ENCODE measurements at places on chromosomes 11 and 22.

DNA sequence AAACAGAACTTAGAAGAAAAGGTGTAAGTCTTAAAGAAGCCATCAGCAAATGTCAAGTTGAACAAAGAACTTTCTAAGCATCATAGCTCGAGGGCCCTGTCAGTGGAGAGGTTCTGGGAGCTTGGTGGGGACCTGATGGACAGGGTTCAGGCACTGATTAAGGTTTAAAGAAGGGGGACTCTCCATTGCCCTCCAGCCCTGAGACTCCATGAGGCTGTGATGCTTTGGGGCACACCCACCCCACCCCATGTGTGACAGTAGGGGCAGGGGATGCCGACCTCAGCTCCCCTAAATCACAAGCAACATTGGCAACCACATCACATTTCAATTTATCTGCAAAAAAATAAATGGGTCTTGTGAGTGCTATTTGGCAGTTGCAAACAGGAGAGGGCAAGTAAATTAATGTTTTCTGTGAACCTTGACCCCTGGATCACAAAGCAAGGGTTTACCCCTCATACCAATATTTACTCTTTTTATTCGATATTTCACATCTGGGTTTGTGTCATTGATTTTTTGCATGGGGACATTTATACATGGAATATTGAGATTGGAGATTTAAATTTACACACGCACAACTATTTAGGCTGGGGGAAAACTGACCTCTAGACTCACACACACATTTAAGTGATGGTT lies 37.1 kb upstream of the ANO1 start:
- DNase-seq: no peak

GRCh38 chr22:44548981-44549380 lies 50.9 kb upstream of the RTL6 start:
- no peak for DNase-seq

GRCh38 chr22:23849009-23850006 lies 8.4 kb upstream of the SLC2A11 start:
- peak; percentile 68 for DNase-seq

GRCh38 chr22:24107661-24108060 lies 73.6 kb upstream of the SUSD2 start:
- no peak for DNase-seq

DNA sequence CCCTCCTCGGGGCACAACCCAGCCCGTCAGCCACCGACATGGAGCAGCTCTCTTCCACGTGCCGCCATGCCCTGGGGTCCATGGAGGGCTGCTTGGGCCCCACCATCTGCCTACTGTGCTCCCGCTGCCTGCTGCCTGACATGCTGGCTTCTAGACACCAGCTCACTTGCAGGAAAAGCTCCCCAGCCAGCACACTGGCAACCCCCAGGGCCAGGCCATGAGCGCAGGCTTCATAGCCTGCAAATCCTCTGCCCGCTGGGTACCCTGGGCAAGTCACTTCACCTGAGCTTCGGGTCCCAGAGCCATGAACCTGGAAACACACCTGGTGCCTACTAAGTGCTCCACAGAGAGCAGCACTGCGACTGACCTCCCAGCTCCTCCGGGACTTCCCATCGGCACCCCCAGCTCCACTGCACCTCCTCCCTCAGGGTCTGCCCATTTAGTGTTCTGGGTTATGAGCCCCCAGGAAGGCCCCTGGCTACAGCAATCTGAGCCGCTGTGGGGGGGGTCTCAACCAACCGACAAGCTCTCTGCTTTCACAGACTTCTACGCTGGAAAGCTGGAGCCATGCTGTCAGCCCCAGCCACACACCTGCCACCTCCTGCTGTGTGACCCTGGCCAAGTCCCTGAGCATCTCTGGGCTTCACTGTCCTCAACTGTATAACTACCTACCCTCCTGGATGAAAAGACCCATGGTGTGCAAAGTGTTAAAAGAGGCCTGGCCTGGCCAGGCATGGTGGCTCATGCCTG lies 139.2 kb downstream of the CRYBB2 start:
- no peak for DNase-seq

DNA sequence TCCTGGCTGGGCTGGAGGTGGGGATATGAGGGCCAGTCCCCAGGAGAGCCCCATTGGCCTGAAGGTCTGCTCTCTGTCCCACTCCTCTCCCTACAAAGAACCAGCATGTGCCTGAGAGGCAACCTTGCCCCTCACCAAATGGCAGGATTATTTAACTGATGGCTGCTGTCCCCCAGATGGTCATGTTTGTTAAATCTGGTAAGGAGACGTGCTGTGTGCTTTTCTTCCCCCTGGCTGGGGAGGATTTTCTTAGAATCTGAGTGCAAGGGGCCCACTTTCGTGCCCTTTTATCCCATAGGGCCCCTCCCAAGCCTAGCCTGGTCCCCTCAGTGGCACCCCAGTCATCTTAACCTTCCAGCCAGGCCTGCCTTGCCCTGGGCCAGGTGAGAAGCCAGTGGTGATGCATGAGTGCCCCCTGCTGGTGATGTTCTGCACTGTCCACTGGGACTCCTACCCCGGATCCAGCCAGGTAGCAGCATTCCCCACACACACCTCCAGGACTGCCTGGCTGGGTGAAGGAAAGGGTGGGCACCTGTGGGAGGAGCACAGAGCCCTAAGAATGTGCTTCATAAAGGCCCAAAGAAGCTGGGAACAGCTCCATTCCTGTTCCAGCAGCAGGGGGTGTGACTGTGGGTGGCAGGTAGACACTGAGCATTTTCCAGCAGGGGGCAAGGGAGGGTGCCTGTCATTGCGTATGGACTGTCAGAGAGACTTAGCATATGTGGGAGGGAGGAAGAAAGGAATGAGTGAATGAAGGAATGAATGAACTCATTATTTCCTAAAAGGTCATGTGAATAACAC lies 28.9 kb downstream of the MFNG start:
- DNase-seq: peak; percentile 56

GRCh38 chr11:70433526-70433925 lies 35.2 kb downstream of the CTTN start:
- DNase-seq: no peak

- no peak for DNase-seq
Observed at GRCh38 chr11:4466871-4467442, 15.5 kb upstream of the OR52K1 start.

GRCh38 chr22:19730655-19731360 lies 7.5 kb downstream of the GP1BB start:
- DNase-seq: peak; percentile 71

- peak; percentile 25 for DNase-seq
Observed at GRCh38 chr11:113470233-113470632, 5.0 kb downstream of the DRD2 start.

- DNase-seq: no peak
Observed at GRCh38 chr11:111465400-111465799, 46.8 kb downstream of the BTG4 start.

- peak; percentile 55 for DNase-seq
Observed at GRCh38 chr11:65452806-65453490, 30.4 kb downstream of the NEAT1 start.

- DNase-seq: no peak
Observed at GRCh38 chr22:25364736-25365241, 145.3 kb downstream of the CRYBB2 start.

DNA sequence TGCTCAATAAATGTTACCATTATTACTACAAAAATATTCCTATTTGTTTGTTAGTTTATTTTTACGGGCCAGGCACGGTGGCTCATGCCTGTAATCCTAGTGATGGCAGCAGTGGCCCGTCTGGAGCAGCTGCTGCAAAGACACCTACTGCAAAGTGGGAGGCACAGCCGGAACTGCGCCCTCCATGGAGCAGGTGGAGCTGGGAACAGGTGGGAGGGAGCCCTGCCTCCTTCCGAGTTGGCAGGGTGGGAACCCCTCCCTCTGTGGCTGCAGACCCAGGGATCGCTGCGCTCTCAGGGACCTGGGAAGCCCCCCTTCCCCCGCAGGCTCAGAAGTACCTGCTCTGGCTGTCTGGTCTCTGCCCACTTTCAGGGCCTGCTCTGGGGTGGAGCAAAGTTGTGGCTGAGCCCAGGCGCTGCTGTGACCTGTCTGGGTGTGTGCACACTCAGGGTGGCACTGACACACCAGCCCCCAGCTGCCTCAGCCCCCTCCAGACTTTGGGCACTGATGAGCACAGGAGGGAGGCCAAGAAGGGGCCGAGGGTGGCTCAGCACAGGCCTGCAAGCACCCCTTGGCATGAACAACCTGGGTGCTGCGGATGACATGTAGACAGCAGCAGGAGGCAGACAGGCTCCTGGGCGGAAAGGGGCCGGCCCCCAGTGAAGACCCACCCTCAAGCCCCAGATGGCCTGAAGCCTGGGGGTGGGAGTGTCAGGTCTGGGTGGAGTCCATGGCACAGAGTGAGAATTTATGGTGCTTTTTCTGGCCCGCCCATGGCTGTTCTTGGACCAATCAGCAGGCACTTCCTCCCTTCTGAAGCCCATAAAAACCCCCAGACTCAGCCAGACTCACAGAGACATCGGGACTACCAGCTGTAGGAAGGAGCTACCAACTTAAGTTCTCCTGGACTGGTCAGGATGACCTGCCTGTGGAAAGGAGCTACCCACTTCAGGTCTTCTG lies 103.7 kb upstream of the CLMP start:
- no peak for DNase-seq

- no peak for DNase-seq
Observed at GRCh38 chr22:28183078-28183860, 264.2 kb upstream of the PITPNB start.

- peak; percentile 16 for DNase-seq
Observed at GRCh38 chr11:111633248-111633647, 31.0 kb downstream of the SIK2 start.

GRCh38 chr11:99277281-99277680 lies 256.5 kb downstream of the CNTN5 start:
- DNase-seq: peak; percentile 88

DNA sequence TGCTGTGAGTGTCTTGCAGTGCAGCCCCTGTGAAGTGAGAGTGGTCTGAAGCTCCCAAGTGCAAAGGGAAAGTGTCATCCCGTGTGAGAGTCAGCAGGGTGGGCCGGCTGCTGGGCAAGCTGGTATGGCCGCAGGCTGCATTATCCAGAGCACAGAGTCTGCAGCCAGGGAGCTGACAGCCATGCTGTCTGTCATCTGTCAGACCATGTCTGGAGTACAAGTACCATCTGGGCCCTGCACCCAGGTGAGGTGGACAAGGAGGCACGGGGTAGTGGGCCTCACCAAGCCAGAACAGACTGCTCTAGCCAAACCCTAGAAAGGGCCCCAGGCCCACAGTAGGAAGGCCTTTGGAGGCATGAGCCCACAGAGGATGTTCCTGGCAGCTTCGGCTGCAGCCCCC lies 20.2 kb downstream of the LMO1 start:
- no peak for DNase-seq

DNA sequence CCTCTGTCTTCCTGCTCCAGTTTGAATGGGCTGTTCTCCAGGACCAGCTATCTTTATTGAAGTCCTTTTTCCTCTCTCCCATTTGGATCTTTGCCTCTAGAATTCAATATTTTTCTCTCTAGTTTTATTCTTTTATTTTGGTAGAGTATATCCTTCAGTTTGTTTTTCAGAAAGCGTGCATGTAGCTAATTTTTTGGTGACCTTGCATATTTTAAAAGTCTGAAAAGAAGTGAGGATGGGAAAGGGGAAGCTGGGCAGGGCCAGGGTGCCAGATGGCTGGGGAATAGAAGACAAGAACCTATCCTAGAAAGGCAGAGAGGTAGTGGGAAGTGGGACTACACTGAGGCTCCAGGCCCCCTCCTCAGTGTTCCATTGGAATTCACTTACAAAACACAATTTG lies 95.0 kb upstream of the ZBED5 start:
- DNase-seq: no peak

DNA sequence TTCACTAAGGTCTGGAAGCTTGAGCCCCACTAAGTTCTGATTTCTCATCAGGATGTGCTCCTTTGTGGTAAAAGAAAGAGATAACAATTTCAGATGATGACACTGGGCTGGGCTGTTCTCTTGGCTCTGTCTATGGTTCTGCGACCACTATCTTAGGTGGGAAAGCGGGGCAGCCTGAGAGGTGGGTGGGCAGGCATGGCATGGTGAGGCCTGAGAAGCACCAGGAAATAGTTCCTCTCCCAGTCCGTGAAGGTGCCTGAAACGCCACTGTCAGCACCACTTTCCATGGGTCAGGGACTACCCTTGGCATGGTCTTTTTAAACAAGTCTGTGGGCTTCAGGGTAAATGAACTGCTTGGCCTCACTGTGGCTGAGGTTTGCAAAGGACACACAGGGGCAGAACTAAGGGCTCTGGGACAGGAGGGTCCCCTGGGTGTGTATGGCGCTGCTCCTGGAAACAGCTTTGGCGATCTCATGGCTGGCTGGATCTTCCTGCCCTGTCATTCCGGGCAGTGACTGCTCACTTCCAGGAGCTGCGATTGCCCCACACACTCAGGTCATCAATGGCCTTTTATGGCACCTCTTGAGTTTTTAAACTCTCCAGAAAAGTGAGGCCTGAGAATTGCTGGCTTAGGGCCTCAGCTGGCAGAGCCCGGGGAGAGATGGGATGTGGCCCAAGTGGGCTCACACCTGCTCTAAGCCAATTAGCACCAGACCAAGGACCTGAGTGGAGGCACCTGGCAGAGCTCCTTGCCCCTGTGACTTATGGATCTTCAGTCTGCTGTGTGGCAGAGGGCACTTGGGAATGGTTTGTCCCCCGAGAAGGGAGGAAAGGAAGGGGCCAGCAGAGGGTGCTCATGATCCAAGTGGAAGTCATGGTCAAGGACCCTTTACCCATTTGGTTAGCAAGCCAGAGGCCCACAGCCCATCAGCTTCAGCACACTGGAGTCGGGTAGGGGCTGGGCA lies 55.6 kb upstream of the LYVE1 start:
- peak; percentile 73 for DNase-seq

- DNase-seq: peak; percentile 76
Observed at GRCh38 chr22:44080936-44081861, 57.1 kb downstream of the PARVB start.

DNA sequence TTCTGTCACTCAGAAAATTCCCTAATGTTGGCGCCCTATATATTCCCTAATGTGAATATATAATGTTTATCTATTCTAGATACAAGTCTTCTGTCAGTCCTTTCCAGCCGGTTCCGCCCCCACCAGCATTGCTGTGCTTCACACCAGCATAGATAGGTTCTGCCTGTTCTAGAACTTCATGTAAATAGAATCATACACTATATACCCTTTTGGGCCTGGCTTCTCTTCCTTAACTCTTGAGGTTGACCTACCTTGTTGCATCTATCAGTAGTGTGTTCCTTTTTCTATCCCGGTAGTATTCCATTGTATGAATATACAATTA lies 34.6 kb downstream of the OTOG start:
- DNase-seq: no peak

GRCh38 chr11:122874991-122875390 lies 7.6 kb upstream of the JHY start:
- no peak for DNase-seq

DNA sequence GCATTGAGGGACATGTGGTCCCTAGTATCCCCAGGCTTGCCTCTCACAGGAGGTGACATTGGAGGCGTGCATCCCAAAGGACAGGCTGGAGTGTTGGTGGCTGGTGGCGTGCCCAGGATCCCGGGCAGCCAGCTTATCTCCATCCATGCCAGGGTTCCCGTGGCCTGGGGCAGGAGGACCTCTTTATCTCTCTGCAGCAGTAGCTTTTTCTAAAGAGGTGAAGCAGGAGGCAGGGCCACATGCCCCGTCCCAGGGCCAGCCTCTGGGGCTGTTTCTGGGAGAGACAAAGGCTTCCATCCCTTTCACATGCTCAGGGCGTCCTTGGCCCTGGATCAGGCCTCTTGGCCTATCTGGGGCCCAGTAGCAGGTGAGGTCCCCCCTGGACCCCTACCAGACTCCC lies 19.7 kb downstream of the PARVG start:
- DNase-seq: no peak

- no peak for DNase-seq
Observed at GRCh38 chr22:48089601-48090331, 1327.3 kb downstream of the TBC1D22A start.

Data from DMS53 (cell line).